WERI-Rb-1 (cell line): ENCODE measurements at places on chromosomes 11 and 22.
A peak's percentile ranks its signal among the peaks of the same experiment; 100 is the strongest.

GRCh38 chr11:67041602-67042001 lies 15.0 kb upstream of the RHOD start:
- DNase-seq: no peak

GRCh38 chr22:45235101-45235777 lies 5.5 kb downstream of the KIAA0930 start:
- DNase-seq: no peak

DNA sequence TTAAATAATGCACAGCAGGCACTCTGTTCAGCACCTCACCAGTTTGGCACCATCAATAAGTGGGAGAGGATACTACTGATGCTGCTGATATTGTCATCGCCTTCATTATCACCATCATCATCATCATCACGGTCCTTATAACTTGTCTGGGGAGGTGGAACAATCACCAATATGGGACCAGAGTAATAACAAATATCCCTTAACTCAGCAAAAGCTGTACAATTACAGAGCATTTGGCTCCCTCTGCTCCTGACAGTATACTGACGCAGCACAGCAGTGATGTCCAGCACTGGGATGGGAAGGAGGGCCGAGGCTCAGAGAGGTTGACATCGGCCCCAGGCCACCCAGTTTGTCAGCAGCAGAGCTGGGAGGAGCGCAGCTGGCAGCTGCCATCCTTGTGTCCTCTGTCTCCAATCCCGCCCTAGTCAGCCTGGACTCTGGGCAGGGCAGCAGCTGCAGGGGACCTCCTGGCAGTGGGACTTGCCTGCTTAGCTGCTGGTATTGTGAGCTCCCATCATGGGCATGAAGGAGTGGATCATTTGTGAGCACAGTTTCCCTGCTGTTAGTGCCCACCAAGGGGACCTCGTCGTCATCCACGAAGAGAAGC lies 90.0 kb downstream of the DHCR7 start:
- DNase-seq: no peak

GRCh38 chr11:31645747-31646146 lies 136.2 kb downstream of the ELP4 start:
- no peak for DNase-seq

GRCh38 chr11:19853920-19854319 lies 141.3 kb downstream of the NAV2 start:
- DNase-seq: no peak

DNA sequence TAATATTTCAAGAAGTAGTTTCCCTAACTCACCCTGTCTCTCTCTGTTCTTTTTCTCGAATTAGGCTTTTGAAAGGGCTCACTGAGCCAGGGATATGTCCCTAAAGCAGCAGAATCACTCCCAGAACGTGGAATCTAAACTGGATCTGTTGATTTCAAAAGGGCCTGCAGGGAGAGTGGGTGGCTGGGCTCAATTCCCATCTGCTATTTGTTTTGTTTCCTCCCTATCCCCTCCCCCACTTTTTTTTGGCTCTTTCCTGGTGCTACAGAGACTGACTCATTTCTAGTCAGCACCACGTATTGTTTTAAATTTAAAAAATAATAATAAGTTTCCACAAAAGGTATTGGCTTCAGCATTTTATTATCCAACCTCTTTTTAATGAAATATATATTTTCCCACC lies 961.5 kb downstream of the FAM181B start:
- DNase-seq: no peak

DNA sequence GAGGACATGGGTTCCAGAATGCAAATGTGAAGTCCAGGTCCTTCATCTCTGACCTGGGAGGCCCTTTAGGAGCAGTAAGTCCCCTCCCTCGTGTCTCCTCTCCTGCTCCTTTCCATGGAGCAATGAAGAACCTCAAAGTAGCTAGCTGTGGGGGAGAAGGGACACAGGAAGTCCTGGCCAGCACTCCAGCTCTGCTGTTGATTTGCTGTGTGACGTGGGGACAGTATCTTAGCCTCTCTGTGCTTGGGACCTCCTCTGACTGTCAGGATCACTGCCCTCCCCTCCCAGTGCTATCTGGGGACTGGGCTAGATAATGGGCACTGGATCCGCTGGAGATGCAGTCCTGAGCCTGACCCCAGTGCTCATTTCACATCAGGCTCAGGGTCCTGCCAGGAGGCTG lies 1.1 kb upstream of the APOBEC3H start:
- DNase-seq: no peak

DNA sequence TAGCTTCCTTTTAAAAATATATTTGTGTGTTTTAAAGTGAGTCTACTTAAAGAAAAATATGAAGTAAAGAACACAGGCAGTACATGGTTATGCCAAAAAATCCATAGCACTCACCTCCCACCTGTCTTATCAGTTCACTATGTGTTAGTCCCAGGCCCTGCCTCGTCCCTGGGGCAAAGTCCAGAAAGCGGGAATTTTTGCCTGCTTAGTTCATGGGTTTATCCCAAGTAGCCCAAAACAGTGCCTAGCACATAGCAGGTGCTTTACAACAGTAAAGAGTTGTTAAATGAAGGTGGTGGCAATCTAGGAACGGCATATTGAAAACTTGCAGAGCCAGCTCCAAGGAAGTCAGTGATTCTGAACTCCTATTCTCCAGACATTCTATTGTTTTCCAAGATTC lies 154.0 kb downstream of the MN1 start:
- DNase-seq: no peak

DNA sequence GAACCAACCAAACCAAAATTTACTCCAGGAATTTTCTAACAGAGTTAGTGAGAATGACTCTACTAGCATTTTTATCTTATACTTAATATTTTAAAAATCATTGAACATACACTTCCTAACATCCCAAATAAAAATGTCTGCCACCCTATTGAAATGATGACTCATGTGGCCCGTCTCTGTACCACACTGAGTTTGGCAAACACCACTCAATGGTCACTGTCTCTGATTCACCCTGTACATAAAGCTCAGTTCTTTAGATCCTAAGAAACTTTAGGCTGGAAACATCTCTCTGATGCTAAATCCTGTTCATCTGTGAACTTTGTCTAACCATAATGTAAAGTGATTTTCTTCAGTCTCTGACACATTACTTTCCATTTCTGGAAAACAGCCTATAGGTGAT lies 182.0 kb downstream of the CWF19L2 start:
- DNase-seq: no peak

DNA sequence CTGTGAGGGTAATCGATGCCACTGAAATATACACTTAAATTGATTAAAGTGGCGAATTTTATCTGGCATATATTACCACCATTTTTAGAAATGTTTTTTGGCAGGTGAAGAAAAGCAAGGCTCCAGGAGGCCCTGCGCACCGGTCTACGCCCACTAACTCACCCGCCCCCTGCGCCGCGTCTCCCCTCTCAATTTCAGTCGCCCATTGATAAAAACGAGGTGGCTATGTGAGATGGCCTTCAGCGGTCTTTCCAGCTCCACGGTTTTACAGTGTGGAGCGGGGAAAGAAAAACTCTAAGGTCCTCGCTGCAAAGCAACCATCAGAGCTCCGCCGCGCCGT lies 602 bp upstream of the AQP11 start:
- no peak for DNase-seq

DNA sequence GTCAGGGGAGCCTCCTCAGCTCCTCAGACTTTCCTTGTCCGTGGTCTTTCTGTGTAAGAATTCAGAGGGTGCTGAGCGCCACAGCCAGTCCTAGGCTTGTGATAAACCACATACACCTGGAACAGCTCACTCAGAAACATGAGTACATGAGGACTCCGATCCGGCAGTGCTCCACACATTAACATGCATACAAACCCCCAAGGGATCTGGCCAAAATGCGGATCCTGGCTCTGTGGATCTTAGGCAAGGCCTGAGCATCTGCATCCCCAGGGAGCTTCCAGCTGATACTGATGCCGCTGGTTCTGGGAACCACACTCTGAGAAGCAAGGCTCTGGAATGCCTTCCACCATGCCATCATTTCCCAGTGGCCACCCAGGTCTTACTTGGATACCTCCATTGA lies 20.6 kb upstream of the OPCML start:
- DNase-seq: no peak

DNA sequence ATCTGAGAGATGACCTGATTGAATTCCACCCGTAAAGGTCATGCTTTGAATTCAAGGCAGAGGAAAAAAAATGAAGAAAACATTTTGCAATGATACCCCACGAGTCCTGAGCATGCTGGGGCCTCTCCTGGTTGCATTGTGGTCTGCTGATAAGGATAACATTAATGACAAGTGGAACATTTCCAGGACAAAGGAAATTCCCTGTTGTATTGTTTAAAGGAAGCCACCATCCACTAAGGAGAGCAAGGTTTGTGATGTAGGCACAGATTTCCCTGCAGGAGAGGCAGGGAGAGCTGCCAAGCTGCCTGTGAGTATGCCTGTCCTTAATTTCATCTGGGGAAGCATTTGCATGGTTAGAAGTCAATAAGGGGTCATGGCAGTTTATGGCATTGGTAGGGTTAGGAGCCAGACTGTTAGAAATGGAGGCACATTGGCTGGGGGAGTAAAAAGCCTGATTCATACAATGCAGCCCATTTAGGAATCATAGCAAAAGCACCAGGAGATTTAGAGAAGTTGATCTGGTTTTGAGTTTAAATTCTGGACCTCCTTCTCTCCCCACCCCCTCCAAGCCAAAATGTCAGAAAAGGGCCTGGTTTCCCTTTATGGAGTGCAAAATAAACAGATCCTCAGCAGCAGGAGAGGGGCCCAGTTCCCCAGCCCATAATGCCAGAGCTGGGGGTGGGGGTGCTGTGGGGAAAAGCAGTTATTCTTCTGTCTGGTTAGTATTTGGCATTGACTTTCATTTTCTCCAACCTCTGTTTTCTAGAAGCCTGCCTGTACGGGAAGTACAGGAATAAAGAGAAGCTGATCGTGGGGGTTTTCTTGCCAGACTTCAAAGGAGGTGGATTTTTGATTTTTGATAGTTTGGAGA lies 22.1 kb downstream of the FLI1 start:
- no peak for DNase-seq

DNA sequence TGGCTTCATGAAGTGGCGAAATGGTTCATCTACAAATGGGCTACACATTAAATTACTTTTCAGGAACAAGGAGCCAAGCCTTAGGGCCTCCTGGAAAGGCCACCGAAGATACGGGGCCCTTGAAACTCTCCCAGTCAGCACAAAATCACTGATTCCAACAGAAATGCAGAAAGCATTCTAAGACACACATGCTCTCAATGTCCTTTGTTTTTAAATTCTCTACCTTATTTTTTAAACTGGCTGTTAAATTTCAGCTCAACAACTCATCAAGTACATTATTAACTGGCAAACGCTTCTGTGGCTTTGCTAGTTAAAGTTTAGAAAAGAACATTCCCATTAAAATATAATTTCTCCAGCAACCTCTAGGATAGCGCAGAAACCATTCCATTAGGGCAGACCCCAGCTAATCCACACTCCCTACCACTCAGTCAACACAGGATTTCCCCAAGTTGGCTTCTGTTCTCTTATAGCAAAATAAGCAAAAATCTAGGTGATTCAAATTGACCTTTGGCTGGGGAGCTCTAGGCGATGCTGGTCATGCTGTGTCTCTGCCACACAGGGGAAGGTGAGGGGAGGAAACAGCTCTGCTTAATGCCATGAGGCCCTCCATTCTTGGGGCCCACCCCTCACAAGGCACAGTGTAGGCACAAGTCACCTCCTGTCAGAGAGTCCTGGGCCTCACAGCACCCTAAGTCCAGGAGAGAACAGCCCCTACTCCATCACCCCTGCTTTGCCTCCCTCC lies 47.1 kb downstream of the PLEKHA7 start:
- DNase-seq: no peak

DNA sequence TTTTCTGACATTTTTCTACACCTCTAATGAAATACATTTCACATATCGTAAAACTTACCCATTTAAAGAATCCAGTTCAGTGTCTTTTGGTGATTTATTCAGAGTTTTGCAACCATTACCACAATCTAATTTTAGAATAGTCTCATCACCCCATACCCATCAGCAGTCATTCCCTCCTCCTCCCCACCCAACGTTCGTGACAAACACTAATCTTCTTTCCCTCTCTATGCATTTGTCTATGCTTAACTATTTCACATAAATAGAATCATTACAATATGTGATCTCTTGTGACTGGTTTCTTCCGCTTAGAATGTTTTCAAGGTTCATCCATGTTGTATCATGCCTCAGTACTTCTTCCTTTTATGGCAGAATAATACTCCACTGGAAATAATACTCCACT lies 9.5 kb downstream of the TTC28 start:
- DNase-seq: no peak

GRCh38 chr11:131038597-131038996 lies 122.3 kb upstream of the SNX19 start:
- DNase-seq: peak; percentile 52

GRCh38 chr11:31267720-31268119 lies 101.8 kb downstream of the DCDC1 start:
- DNase-seq: no peak

DNA sequence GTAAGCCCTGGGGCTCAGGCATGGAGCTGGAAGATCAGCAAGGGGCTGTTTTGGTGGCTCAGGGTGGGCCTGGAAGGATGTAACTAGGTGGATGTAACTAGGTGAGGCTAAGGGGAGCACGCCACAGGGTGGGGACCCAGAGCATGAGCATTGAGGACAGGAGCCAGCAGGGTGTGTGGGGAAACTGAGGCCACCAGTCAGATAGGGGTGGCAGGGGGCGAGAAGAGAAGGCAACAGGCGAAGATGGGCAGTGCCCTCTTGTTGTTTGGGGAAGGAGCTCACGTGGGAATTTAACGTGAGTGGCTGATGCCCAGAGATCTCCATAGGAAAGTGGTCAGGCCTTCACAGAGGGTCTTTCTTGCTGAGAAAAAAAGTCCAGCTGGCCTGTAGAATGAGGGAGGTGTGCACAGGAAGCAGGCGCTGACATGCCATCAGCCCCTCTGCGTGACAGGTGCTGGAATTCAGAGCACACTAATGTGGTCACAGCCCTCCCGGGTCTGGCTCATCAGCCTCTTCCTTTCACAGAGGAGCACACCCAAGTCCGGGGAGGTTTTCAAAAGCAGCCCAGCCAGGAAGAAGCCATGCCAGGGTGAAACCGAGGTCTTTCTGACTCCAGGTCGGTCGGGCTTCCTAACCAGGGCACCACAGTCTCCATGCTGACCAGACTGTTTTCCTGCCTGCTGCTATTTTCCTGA lies 54.6 kb upstream of the PAX6 start:
- DNase-seq: no peak

GRCh38 chr22:24465566-24465965 lies 29.6 kb upstream of the UPB1 start:
- no peak for DNase-seq

- DNase-seq: no peak
Measured at GRCh38 chr11:101401245-101401644, 182.6 kb downstream of the TRPC6 start.

GRCh38 chr11:8022876-8023275 lies 35.7 kb downstream of the EIF3F start:
- DNase-seq: no peak

- DNase-seq: no peak
Measured at GRCh38 chr11:46003572-46003971, 81.1 kb downstream of the LARGE2 start.

- DNase-seq: no peak
Measured at GRCh38 chr11:12559011-12559410, 115.2 kb upstream of the TEAD1 start.

- no peak for DNase-seq
Measured at GRCh38 chr11:75786101-75786736, 17.6 kb downstream of the DGAT2 start.

GRCh38 chr11:5631417-5631816 lies 6.6 kb downstream of the TRIM34 start:
- DNase-seq: no peak
